ENCODE measurements at places on chromosomes 7 and 10.

GRCh38 chr7:70094831-70095230 is 496.6 kb downstream of the AUTS2 start:
- H3K4me3 ChIP-seq = no peak overlapping the region
- no peaks in the 10 kb centered on the region for H3K36me3 ChIP-seq
- H3K4me1 ChIP-seq = peaks cover 11% of the 10 kb centered on the region
- H3K27ac ChIP-seq = no peak overlapping the region

- peaks cover 8% of the 10 kb centered on the region for H3K27me3 ChIP-seq
- H3K4me1 ChIP-seq = peaks cover 8% of the 10 kb centered on the region
- H3K4me3 ChIP-seq = peak overlapping the region; percentile 38
- H3K36me3 ChIP-seq = no peaks in the 10 kb centered on the region
- no peak overlapping the region for H3K27ac ChIP-seq
Measured at GRCh38 chr10:114631666-114632417, 26.2 kb downstream of the ABLIM1 start.

GRCh38 chr10:98077223-98077622 is 46.8 kb upstream of the CRTAC1 start:
- peak; percentile 12 for DNase-seq
- no peaks in the 10 kb centered on the region for H3K4me1 ChIP-seq

- H3K4me3 ChIP-seq = no peak overlapping the region
- no peak for DNase-seq
Measured at GRCh38 chr7:48337012-48337621, 165.9 kb downstream of the ABCA13 start.

DNA sequence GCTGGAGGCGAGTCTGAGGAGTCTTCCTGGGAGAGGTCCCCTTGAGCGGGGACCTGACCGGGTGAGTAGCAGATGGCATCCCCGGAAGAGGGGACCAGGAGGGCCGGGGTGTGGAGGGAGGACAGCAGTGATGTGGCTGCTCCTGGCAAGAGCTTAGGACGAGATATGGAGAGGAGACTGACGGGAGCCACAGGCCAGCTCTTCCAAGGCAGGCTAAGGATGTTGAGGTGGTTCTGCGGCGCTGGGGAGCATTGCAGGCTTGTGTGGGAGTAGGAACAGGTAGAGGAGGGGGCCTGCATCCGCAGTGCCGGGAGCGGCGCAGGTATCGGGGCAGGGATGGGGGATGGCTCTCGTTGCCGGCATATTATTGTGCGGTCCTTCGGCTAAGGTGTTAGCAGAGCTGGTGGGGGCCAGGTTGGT is 76.7 kb upstream of the ANLN start:
- no peak overlapping the region for H3K4me3 ChIP-seq
- H3K27me3 ChIP-seq = no peaks in the 10 kb centered on the region
- H3K27ac ChIP-seq = no peak overlapping the region

- no peaks in the 10 kb centered on the region for H3K36me3 ChIP-seq
- no peak for DNase-seq
- no peaks in the 10 kb centered on the region for H3K27me3 ChIP-seq
- H3K4me1 ChIP-seq = no peaks in the 10 kb centered on the region
Measured at GRCh38 chr10:101646364-101646763, 48.6 kb downstream of the FBXW4 start.

GRCh38 chr10:124286621-124287020 is 132.1 kb downstream of the OAT start:
- no peaks in the 10 kb centered on the region for H3K27me3 ChIP-seq
- no peak overlapping the region for H3K4me3 ChIP-seq

GRCh38 chr10:14336736-14337135 is 6.0 kb upstream of the FRMD4A start:
- H3K4me3 ChIP-seq = no peak overlapping the region
- no peaks in the 10 kb centered on the region for H3K4me1 ChIP-seq
- no peaks in the 10 kb centered on the region for H3K36me3 ChIP-seq
- H3K27me3 ChIP-seq = no peaks in the 10 kb centered on the region
- no peak overlapping the region for H3K27ac ChIP-seq

GRCh38 chr7:152624228-152624627 is 51.7 kb downstream of the XRCC2 start:
- H3K27ac ChIP-seq = no peak overlapping the region
- no peaks in the 10 kb centered on the region for H3K36me3 ChIP-seq
- H3K4me1 ChIP-seq = no peaks in the 10 kb centered on the region
- no peaks in the 10 kb centered on the region for H3K27me3 ChIP-seq

GRCh38 chr7:511476-512145 is 8.0 kb downstream of the PDGFA start:
- DNase-seq = peak; percentile 79
- H3K4me3 ChIP-seq = no peak overlapping the region
- peak overlapping the region; percentile 62 for H3K27ac ChIP-seq
- peaks cover 24% of the 10 kb centered on the region for H3K4me1 ChIP-seq

DNA sequence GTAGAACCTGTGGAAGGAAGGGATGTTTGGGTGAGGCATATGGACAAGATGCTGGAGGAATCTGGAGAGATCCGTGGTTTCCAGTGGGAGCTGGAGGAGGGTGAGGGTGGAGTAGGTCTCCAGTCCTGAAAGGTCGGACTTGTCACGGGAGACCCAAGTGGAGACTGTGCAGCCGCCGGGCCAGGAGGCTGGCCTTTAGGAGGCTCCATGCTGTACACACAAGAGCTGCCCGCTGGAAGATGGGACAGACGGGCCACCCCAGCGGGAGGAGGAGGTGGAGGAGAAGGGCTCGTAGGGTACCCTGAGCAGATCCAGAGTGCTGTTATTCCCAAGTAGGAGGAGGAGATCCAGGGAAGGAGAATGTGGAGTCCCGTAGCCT is 106.7 kb downstream of the NKX6-2 start:
- peaks cover 5% of the 10 kb centered on the region for H3K4me1 ChIP-seq
- no peak for DNase-seq
- peak overlapping the region; percentile 75 for H3K27ac ChIP-seq
- H3K36me3 ChIP-seq = no peaks in the 10 kb centered on the region

Data from prostate gland (tissue), 2 donors.